A549 treated with RU486 at 1 μM for 4 hours (cell line): ENCODE measurements at places on chromosomes 7 and 10. TPM values are rescaled to one million over a fixed set of nuclear protein-coding genes. Genes with fewer than 3 reads are reported as not detected.

HABP2 gene
- 0.05 to 0.21 TPM (median 0.09 TPM) in 5 replicates for total RNA-seq

C10orf62 gene
- not detected in 5 replicates for total RNA-seq

AKR1E2 gene
- total RNA-seq, result 5.9 to 7.5 TPM (median 6.3 TPM) in 5 replicates

TAS2R41 gene
- total RNA-seq, result not detected in 5 replicates

JAKMIP3 gene
- 1.2 to 1.9 TPM (median 1.6 TPM) in 5 replicates for total RNA-seq

H2BK1 gene
- not detected in 5 replicates for total RNA-seq

ASIC3 gene
- 5.7 to 12.6 TPM (median 12.2 TPM) in 5 replicates for total RNA-seq

RAB11FIP2 gene
- 3.1 to 15.5 TPM (median 9.2 TPM) in 5 replicates for total RNA-seq

VWDE gene
- total RNA-seq, result 0.18 to 0.99 TPM (median 0.40 TPM) in 5 replicates
